Stimulated activated CD8-positive, alpha-beta memory T cell treated with anti-CD3 and anti-CD28 coated beads, Interleukin-12 subunit alpha, Interleukin-12 subunit beta, amount 100 ng/mL, for 4 hours (primary cell): ENCODE measurements at places on chromosomes 16 and 17.

GRCh38 chr17:4448197-4448980, 14.6 kb downstream of the SPNS3 start:
- no peak for DNase-seq

GRCh38 chr16:55828680-55829079, 4.2 kb downstream of the CES1 start:
- DNase-seq, result no peak

- no peak for DNase-seq
Measured at GRCh38 chr17:47200325-47200664, 8.9 kb upstream of the MYL4 start.

DNA sequence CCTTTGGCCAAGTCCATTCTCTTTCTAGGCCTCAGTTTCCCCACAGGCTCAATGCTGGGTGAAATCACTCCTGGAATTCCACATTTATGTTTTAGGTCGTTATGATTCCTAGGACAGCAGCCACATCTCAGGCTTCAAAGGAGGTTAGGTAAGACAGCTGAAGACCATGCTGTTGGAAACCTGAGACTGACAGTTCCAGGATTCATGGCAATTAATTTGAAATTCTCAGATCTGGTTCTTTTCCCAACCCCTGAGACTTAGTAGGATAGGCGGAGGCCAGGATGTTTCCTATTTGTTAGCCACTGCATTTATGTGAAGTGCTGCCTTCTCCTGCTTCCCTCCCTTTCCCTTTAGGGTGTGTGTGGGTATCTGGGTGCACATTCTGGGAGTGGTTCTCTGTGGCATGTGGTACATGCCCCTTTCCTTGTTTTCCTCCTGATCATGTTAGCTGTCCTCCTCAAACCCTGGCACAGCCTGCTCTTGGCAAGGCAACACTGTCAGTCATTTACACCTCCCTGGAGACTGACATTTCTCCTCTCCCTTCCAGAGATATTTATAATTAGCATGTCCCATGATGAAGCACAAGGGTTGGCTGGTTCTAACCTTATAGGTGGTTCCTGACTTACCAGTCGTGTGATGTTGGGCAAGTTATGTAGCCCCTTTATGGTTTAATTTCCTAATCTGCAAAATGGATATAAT, 91.4 kb upstream of the SALL1 start:
- DNase-seq, result no peak

DNA sequence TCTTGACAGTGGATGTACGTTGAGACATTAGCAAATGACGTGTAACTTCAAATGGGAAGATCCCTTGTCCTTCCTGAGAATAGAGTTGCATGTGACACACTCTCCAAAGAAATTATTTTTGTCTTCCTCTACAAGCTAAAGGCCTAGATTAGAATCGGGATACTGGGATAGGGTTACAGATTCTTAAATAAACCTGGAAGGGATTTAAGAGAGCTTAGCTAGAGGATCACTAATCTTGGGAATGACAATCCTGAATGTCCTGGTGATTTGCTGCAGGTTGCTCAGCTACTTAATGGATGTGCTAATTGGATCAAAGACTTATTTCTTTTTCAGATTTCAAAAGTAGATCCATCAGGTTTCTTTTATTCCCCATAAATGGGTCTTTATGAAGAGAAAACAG, 101.9 kb downstream of the KCNJ2 start:
- no peak for DNase-seq

DNA sequence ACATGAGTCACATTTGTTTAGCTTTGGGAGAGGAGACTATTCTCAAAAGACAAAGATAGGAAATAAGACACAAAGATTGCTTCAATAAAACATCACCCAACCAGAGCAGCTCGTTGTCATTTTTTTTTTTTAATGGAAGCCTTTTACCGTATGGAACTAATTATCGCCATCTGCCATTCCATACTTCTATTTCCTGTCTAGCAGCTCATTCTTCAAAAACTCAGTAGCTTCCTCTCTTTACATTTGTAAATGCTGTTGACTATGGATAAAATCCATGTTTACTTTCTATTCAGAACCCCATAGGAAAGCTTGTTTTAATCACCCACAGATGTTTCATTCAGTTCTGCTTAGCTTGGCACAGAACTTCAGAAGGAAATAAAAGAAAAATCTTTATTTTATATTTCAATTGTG, 110.0 kb upstream of the PSMD7 start:
- DNase-seq, result no peak
